Activated CD4-positive, alpha-beta T cell treated with anti-CD3 and anti-CD28 coated beads, Interleukin-2, amount 10 ng/mL, durations not matched to agents 7 days and 5 days (primary cell): ENCODE measurements at places on chromosomes 4 and X.

DNA sequence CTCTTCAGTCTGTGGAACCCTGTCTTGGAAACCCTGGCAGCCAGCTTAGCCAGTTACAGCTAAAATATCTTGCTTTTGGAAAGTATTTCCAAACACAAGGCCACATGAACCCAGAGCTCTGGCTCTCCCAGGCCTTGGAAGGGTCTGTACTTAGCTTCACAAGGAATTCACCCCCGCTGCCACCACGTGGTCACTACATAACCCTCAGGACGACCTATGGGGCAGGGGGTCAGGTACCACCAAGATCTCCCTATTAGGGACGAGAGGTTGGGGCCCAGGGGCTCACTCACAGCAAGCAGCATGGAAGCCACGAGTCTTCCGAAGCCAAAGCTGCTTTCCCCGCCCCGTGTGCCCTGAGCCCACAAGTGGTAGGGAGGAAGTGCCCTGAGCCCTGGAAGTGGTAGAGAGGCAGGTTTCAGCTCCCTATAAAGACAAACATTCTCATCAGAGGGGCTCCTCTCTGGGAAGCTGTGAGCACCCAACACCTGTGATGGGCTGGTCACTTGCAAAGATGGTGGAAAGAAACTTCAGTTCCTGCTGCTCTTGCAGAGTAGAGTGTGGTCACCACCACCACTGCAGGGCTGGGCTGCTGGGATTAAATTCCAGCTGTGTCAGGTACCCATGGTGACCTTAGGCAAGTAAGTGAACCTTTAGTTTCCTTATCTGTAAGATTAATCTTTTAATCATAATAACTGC lies 4.7 kb upstream of the JAKMIP1 start:
- DNase-seq = no peak

DNA sequence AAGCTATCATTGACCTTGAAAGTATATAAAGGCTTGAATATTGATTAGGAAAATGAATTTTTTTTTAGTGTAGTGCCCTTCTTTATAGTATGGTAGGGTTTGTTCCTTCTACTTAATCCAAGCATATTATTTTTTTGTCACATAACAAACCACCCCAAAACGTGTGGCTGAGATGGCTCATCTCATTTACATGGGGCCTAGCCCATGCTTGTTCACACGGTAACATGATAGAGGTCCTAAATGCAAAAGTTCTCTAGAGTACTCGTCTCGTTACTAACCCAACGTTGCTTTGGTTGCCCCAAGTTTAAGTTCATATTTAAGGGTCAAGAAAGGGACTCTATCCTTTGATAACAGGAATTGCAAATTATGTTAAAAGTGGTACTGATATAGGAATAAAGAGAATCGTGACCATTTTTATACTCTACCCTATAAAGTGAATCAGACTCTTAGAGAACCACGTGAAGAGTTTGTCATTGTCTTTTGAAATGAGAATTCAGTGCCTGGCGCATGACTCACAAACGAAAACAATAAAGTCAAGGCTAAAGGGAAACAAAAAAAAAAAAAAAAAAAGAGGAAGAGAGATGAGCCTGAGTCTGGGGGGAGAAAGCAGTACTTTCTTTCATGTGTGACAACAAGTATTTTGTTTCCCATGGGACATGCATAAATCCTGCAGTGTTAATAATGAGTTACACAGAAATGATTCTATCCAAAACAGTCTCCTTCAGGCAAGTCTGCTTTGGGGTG lies 402.8 kb upstream of the NWD2 start:
- DNase-seq = no peak

DNA sequence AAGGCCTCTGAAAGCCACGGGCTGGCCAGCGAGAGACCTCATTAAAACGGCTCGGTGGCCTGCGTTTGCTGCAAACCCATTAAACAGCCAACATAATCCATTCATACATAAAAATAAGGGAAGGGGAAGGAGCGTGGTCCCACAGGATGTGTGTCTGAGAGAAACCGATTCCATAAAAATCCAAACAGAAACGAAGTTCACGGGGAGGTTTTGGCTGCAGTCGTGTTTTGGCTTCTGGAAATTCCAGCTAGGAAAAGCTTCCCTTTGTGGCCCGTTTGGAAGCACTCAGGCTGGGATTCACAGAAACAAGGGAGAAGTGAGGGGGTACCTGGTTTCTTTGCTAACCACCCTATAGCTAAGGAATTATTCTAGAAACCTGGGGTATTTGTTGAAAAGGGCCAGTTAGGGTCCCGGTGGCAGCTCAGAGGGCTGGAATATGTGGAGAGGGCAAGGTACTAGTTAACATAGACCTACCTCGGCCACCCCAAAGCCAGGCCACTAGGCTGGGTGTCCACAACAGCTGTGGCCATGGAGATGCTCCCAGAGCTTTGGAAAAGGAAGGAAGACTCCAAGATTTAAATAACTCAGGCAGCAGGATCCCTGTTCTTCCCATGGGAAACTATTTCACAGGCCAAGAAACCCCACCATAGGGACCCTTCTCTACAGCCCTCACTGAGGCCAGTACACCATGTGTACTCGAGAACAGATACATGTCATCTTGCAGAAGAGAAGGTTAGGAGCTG lies 166.8 kb downstream of the BCOR start:
- no peak for DNase-seq

GRCh38 chrX:16222151-16222550 lies 54.9 kb downstream of the MAGEB17 start:
- DNase-seq = no peak

DNA sequence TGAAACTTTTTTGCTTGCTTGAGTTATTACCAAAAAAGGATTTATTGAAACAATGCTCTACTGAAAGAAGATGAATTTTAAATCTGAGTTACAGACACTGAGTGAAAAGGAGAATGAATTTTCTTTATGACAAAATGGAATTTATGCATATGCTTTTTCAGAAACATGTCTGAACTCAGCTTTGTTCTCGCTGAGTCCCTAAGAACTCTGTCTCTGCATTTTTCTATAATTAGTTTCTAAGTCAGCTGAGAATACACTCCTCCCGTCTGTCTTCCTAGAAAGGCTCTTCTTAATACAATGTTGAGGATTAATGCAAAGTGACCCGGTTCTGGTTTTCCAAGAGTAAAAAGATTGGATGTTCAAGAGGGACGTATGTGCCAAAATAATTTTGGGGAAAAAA lies 463.5 kb downstream of the NKX6-1 start:
- DNase-seq = no peak

GRCh38 chr4:71009890-71010588 lies 16.6 kb downstream of the DCK start:
- DNase-seq = peak; percentile 15

DNA sequence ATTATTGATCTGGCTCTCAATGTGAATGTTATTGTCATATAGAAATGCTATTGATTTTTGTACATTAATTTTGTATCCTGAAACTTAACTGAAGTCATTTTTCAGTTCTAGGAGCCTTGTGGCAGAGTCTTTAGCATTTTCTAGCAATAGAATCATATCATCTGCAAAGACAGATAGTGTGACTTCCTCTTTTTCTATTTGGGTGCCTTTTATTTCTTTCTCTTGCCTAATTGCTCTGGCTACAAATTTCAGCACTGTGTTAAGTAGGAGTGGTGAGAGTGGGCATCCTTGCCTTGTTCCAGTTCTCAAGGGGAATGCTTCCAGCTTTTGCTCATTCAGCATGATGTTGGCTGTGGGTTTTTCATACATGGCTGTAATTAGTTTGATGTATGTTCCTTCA lies 102.7 kb downstream of the SH3BGRL start:
- DNase-seq = no peak

- DNase-seq = no peak
These were observed 10.7 kb downstream of the PPARGC1A start for GRCh38 chr4:23878912-23879732.

GRCh38 chr4:1075225-1075624 lies 38.1 kb downstream of the RNF212 start:
- no peak for DNase-seq

DNA sequence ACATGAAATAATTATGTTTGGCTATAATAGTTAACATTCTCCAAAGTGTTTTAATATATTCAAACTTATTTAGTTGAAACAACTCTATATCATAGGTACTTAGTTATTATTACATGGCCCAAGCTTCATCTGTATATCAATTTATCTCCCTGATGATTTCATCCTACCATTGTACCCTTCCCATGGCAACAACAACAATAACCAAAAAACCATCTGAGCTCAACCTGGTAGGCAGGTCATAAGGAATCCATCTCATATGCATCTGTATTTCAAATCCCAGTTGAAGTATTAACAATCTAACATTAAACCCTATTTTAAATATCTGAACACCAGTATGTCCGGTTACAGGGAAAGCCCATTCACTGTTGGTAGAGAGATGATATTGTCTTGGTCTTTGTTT lies 33.1 kb upstream of the SLC7A11 start:
- no peak for DNase-seq

DNA sequence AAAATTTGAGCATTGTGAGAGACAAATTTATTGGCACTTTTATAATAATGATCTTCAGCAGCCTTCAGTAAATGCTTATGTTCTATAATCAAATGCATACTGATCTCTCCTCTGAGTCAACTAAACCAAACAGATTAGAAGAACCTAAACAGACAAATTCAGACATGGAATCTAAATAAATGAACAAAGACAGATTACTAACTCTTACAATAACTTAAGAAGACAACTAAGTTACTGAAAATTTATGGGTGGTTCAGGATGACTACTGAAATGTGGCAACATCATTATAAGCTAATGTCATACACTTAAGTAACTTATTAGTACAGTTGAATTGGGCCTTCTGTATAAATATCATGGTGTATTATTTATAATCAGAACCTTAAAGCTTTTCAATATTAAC lies 127.3 kb downstream of the NEK1 start:
- no peak for DNase-seq

DNA sequence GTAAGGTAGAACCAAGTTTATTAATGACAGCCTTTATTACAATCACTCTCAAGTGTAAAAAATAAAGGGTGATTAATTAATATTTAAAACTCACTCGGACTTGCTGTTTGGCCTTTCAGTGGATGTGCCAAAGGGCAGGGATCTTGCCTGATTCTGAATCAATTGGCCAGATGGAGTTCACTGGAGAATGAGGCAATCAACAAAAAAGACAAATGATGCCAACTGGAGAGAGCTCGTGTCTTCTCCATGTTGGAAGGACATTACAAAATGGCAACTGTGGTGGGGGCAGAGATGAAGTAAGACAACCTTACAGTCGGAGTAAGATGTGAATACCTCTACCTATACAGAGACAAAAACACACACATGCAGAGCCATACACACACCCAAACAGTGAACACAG lies 188.0 kb downstream of the TSPAN5 start:
- no peak for DNase-seq

DNA sequence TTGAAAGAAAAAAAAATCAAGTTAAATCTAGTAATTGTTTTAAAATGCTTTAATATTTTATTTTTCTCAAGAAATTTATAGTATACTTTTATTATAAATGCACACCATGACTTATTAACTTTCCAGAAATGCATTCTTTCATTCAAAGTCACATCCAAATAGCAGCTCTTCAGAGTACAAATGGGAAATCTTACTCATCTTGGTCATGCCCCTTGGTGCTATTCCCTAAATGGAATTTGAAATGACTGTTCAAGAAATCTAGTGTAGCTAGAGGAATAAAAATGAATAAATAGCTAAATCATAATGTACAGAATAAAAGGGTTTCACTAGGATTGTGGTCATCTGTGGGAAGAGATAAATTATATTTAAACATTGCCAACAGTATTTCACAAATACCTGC lies 1139.7 kb downstream of the PCDH18 start:
- no peak for DNase-seq

DNA sequence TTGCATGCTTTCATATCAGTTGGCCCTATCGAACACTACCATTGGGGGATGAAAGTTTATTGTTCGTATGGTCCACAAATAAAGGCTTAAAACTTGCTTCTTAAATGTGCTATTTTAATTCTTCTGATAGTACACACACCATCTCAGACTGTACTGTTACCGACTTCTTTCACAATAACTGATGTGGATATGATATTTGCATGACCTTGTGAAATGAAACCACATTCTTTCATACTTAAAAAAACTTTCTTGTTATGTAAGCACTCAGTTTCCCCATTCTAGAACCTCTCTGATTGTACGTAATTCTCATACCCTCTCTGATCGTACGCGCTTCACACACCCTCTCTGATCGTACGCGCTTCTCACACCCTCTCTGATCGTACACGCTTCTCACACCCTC lies 12.0 kb upstream of the WDR19 start:
- DNase-seq = no peak

- DNase-seq = no peak
These were observed 20.2 kb upstream of the IL2 start for GRCh38 chr4:122476745-122477144.

DNA sequence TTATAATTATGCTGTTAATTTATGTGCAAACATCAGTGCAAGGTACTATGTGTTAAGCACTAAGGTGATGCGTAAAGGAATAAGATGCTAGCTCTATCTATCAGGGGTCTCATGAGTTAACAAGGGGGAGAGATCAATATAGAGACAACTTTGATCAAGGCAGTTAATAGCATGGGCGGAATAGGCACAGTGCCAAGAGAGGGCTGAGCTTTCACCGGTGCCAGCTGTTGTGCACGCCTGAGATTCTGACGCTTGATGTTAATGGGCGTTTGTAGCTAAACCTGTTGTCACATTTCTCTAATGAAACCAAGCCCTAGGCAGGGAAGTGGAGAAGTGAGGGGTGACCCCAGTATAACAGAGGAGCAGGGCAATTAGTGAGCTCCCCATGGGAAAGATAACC lies 86.0 kb upstream of the NMU start:
- DNase-seq = no peak
